ENCODE measurements at places on chromosomes 13 and 19.

- no peak for DNase-seq
Measured at GRCh38 chr13:112627161-112627560, 39.2 kb upstream of the TUBGCP3 start.

DNA sequence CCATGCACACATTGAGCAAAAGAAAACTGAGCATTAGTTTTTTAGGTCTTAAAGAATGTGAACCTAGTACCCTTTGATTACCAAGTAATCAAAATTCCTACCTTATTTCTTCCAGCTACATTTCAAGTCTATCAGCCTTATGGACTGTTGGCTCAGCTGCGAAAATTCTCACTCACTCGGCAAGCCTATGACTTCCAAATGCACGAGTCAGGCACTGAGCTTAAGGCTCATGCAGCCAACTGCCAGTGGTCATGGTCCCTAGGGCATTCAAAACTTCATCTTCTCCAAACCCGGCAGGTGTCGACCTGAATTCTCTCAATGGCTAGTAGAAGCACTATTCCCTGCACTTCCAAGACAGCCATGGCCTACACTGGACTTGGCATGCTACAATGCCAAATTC lies 41.2 kb downstream of the RUBCNL start:
- DNase-seq = no peak

- DNase-seq = no peak
Measured at GRCh38 chr13:114259374-114259773, 22.0 kb upstream of the UPF3A start.

GRCh38 chr19:31071136-31071855 lies 277.9 kb downstream of the TSHZ3 start:
- DNase-seq = no peak

DNA sequence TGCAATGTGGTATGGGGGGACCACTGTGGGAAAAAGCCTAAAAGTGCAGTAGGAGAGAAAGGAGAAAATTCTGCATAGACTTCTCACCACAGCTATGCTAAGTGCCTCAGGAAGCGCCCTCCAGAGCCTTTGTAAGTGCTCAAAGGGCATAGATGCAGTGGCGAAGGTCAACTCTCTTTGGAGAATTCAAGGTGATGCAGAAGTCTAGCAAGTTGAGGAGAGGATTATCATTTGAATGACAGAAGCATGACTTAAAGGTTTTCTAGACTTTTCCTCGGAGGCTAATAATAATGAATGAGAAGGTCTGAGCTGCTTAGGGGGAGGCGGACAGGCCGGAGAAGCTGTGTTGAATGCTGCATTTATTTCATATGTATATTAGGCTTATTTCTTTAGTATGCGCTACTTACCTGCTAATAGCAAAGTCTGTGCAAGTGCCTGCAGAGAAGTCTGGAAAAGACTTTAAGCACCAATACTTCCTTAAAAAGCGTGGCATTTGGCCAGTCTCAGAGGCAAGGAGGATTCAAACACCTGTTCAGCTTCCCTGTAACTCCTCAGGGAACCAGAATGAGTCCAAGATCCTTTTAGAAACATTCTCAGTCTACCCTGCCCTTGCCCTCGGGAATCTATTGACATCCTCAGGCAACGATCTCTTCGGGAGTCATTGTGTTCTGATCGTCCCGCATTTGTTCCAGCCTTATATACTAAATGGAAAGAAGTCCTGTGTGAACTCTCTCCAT lies 56.2 kb downstream of the FLT1 start:
- no peak for DNase-seq

DNA sequence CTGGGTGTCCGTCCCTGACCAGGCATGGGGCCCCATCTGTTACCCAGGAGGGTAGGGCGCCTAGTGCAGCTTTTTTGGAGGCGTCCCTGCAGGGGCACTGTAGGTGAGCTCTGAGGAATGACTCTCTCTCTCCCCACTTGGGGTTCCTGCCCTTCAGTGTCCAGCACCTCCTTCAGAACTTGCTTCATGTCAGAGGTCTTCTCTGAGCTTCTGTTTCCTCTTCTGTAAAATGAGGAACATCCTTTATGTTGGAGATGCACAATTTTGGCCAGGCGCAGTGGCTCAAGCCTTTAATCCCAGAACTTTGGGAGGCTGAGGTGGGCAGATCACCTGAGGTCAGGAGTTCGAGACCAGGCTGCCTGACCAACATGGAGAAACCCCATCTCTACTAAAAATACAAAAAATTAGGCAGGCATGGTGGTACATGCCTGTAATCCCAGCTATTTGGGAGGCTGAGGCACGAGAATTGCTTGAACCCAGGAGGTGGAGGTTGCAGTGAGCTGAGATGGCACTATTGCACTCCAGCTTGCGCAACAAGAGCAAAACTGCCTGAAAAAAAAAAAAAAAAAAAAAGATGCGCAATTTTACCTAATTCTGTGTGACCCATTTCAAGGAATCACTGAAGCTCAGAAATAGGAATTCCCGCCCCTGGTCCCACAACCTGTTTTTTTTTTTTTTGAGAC lies 15.2 kb upstream of the PIK3R2 start:
- no peak for DNase-seq

DNA sequence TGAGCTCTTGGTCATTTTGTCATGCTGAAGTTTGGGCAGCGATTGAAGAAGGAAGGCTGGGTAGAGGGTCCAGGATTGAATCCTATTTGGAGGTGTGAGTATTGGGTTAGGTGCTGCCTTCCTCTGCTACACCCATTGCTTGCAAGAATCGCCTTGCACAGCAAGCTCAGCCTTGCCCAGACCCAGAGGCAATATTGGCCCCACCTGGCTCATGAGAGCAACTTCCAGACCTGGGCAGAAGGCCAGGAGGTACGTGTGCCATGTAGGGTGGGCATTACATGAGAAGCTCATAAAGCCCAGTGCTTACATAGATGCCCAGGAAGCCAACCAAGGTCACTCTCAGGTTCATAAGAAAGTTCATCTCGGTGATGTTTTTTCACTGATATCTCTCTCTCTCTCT lies 718.0 kb downstream of the EFNB2 start:
- DNase-seq = no peak

DNA sequence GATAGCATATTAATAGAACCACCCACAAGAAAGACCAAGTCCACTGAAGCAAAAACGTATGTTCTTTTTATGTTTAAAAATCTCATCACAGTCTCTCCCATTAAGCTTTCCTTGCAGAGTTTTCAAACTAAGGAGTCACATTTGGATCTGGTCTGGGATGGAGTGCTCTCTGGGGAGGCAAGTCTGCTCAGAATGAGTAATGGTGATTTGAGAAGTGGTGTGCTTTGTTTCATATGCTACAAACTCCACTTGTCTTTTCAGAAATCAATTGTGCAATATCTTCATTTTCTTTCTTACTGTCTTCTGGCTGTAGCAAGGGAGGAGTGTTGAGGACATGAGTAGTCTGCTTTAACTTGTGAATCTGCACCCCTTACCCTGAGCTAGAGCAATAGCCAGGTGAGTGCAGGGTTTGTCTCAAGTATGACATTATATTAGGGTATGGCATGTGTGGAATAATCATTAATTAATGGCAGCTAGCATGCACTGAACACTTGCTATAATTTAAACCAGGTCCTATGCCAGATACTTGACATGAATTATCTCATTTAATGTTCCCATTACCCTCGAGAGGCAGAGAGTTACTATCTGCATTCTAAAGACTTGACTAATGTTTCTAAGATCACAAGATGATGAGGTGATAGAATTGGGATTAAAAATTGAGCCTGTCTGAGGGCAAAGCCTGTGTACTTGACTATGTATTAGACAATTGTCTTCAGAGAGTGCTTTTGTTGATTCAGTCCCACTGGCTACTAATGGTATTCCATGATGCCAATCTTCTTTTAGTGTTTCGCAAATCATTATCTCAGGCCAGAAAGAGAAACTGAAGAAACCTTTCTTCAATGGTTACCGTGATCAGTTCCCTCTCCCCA lies 171.8 kb downstream of the GPC6 start:
- no peak for DNase-seq

All from GM12891 (cell line).